ENCODE measurements at places on chromosomes 13 and 19.

DNA sequence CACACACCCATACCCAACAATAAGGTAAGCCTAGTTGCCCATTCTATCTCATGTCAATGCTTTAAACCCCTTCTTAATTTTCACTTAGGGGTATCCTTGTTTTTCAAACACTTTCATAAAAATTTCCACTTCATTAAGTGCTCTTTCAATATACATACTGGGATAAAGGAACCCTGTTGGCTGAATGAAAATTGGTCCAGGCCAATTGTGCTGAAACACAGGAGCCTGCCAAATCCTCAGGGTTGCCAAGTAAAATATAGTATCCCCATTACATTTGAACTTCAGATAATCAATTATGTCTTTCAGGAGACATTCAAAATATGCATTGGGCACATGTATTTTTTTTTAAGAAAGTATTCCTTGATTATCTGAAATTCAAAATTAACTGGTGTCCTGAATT is 1131.1 kb downstream of the SLITRK1 start:
- no peak for DNase-seq

- no peak for DNase-seq
Measured at GRCh38 chr19:48117515-48118130, 7.0 kb upstream of the PLA2G4C start.

DNA sequence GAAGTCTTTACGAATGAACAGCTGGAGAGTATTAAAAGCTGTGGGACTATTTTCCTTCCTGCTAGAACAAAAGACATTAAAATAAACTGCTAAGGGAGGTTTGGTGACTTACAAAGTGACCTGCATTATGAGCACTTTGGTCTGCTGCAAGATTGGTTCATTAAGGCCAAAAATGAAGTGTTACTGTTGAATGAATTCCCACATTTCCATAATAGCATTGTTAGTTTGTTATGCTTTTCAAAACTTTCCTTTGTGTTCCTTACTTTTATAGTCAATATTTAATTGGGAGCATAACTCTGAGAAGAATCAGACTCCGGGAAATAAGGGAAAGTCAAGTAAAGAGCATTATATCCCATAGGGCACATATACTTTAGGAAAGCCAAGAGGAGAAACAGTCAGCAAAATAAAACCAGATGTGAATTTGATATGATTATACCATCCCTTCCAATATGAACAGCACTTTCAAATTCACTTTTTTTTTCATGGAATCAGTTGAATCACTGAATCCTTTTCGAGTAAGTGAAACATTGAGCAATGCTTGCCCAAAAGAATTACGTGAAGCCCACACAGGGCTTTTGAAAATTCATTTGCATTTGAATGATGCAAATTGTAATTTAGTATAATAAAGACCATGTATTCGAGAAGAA is 112.6 kb downstream of the KCTD12 start:
- DNase-seq = no peak

GRCh38 chr13:40503011-40503410 is 163.4 kb downstream of the FOXO1 start:
- DNase-seq = no peak

GRCh38 chr13:76828316-76828741 is 57.9 kb downstream of the KCTD12 start:
- no peak for DNase-seq

GRCh38 chr13:94121686-94122085 is 357.8 kb downstream of the DCT start:
- no peak for DNase-seq

DNA sequence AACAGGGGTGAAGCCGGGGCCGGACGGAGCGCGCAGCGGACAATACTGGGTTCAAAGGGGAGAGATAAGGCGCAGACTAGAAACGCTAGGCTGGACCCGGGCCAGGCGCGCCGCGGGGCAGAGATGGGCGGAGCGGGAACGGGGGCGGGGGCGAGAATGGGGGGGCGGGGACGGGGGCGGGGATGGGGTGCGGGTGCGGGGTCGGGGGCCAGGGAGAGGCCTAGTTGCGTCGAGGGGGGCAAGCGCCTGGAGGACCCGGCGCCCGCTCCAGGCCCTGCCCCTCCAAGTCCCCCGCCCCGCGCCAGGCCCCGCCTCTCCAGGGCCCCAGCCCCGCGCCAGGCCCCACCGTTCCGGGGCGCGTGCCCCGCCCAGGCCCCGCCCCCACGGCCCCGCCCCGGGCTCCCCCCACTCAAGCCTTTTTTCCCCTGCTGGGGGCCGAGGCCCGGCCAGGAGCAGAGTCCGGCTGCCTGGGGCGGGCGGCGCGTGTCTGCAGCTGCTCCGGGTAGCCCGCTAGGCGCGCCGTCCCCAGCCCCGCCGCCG is at the start of gene CERS4:
TSS of gene CERS4 (plus strand) at position 449 of the 540 bp plus-strand sequence. CDS start 41,707 bp downstream, outside the sequence.
- no peak for DNase-seq

GRCh38 chr13:60922576-60923231 is 492.9 kb downstream of the PCDH20 start:
- DNase-seq = no peak

- no peak for DNase-seq
Measured at GRCh38 chr19:45215391-45216191, 29.6 kb downstream of the EXOC3L2 start.

GRCh38 chr19:964116-964520 is 20.0 kb upstream of the WDR18 start:
- no peak for DNase-seq

DNA sequence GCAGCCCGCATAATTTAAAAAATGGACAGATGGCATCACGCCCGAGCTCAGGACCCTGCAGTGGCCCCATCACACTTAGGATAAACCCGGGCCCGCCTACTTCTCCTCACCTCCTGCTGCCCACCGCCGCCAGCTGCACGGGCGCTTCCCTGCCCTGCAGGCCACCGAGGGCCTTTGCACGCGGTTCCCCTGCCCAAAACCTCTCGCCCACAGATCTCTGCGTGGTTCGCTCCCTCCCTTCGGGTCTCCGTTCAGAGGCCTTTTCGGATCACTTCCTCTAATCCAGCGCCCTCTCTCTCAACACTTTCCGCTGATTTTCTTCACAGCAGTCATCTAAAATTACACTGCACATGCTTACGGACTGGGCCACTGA is 1.8 kb downstream of the SHISA7 start:
- no peak for DNase-seq

DNA sequence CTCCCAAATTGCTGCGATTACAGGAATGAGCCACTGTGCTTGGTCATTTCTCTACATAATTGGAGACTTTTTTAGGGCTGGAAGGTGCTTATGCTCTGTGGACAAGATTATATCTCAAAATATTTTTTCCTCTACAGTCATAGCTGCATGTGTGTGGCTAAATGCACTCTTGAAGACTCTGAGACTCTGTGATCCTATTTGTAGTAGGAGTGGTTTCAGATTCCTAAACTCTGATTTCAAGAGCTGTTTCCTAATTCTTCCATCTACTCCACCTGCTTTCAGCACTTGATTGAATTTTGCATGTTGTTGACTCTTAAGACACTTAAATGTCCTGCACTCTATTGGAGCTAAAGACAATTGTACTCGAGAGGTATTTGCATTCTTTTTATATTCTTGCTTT is 78.0 kb downstream of the KLF5 start:
- DNase-seq = no peak

- no peak for DNase-seq
Measured at GRCh38 chr19:24004166-24004565, 82.8 kb upstream of the ZNF254 start.

- no peak for DNase-seq
Measured at GRCh38 chr19:49646586-49646985, 4.6 kb downstream of the SCAF1 start.

DNA sequence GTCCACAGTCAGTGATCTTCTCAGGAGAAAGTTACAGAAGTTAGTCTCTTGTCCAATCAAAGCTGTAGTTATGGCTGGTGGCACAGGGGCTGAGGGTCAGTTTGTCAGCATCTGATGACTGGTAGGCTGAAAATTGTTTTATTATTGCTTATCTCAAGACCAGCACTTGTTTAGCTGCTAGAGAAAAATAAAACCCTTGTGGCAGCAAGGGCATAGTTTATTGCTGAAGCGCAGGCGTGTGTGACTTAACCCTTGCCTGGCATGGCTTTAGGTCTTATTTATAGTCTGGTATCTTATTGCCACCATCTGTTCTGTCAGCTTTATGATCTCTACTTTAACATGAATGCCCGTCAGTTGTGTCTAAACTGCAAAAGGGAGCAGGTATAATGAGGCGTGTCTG is 154.7 kb downstream of the USP12 start:
- no peak for DNase-seq

DNA sequence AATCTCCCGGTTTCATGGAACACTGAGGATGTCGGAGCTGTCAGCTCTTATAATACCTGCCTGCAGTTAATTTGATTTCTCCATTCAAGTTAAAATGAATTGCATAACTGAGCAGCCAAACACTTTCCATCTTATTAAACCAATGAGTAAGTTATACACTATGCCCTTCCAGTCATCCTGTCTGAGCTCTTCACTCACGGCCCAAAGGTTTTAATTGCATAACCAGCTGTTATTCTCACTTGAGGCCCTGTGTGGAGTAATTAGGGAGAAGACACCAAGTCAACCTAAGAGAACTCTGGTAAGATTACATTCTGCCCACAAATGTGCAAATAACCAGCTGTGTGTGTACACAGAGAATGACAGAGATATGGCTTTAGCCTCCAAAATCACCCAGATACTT is 303.5 kb downstream of the TBC1D4 start:
- DNase-seq = no peak

DNA sequence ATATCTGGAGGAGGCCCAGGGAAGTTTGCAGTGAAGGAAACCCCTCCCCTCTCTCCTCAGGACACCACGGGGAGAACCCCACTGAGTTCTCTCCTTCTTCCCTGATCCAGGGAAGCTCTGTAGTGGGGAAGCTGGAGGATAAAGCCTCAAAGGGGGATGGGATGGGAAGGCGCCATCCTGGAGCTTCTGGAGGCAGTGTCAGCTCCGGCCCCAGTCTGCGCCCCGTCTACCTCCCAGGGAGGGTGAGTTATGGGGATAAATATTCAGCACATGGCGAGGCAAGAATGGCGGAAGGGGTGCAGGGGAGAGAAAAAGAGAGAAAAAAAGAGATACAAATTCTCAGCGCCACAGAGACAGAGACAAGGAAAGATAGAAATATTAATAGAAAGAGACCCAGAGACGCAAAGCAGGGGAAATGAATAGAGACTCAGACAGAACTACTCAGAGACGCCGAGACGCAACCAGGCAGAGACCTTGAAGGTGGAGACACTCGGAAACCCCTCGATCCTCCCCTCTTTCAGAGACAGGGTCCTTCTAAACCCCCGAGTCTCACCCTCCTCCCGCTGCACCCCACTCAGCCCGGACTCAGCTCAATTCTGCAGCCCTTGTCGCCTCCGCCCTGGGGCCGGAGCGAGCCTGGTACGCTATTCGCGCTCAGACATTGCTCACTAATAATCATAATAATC is 23.6 kb downstream of the OLFM2 start:
- no peak for DNase-seq

DNA sequence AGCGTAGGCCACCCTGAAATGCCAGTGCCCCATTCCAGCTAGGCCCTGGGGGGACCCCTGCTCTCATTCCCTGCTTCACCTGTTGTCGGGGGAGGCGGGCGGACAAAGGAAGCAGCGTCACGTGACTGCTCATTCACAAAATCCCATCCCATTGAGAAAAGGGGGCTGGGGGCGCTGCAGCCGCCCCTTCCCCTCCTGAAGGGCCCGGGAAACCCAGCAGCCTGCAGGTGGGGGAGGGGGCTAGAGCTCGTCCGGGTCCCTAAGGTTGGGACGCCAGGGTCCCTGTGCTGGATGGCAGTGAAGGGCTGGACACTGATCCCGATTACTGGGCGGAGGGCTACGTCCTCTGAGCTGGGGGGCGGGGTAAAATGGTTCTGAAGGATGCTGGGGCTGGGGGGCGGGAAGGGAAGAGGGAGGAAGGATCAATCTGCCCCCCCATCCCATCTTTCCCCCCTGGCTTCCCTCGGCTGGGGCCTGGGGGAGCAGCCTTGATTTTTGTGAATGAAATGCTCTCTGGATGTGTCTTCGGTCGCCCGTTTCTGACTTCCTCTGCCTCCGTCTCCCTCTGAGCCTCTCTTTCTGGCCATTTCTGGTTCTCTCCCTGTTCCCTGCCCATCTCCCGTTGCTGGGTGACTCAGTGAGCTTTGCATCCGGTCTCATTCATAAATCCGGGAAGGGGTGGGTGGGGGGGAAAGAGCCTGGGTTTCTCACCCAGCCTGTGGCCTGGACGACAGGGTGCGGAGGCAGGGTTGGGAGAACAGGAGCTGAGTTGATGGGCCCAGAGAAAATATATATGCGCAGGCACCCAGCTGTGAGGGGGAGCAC is 816 bp downstream of the SPRED3 start:
- no peak for DNase-seq

DNA sequence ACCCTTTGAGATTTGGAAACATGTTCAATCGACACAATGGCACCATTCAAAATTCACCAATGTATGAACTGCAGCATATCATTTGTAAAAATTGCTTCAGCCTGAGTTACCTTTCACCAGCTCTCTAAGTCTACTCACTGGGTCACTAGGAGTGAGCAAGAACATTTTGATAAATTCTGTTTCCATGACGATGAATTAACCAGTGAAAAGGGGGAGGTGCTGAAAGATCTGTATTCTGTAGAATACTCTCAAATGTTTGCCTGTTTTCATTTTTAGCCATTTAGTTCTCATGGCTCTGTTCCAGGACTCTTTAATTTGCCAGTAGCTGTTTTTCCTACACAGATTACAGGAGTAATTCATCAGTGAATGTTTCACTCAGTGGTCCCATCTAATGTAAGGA is 883.4 kb downstream of the DIAPH3 start:
- DNase-seq = no peak
